ENCODE measurements at places on chromosomes 11 and 22. TPM values are rescaled to one million over a fixed set of nuclear protein-coding genes. Genes with fewer than 3 reads are reported as not detected.

The ZNF408 gene
- 19.1 TPM for total RNA-seq

The OR2AT4 gene
- not detected for total RNA-seq

The RFPL1 gene
- total RNA-seq, result not detected

The CARD10 gene
- total RNA-seq, result 31.2 TPM

The PHOX2A gene
- total RNA-seq, result not detected

The NELL1 gene
- total RNA-seq, result not detected

The MYEOV gene
- total RNA-seq, result 104 TPM

The NRGN gene
- 6.4 TPM for total RNA-seq

The CAPN5 gene
- 7.1 TPM for total RNA-seq

The TP53I11 gene
- 40.0 TPM for total RNA-seq

The CCDC34 gene
- 27.9 TPM for total RNA-seq

The GNAZ gene
- total RNA-seq, result 2.2 TPM

The P2RX3 gene
- total RNA-seq, result 0.15 TPM

Data from A549 treated with dexamethasone at 1 μM for 4 hours (cell line).